Lower leg skin (tissue), 4 donors: ENCODE measurements at places on chromosomes 12 and 14.

- no peak for DNase-seq
Measured at GRCh38 chr12:123906711-123907420, 65.8 kb downstream of the CCDC92 start.

DNA sequence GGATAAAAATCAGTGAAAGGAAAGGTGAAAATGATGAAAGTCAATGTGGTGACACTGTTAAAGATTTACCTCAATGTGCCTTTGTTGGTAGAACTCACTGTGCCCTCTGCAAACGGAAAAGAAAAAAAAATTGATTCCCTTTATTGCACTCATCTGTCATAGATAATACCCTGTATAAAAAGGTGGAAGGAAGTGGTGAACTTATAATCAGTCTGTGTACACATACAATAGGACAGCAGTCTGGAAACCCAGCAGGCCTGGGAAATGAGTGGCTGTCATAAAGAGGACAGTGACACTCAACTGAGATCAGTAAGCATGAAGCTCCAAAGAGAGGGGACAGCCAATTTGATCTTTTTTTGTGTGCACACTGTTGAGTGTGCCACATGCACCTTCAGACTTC lies 364.7 kb downstream of the NOVA1 start:
- no peak for DNase-seq

DNA sequence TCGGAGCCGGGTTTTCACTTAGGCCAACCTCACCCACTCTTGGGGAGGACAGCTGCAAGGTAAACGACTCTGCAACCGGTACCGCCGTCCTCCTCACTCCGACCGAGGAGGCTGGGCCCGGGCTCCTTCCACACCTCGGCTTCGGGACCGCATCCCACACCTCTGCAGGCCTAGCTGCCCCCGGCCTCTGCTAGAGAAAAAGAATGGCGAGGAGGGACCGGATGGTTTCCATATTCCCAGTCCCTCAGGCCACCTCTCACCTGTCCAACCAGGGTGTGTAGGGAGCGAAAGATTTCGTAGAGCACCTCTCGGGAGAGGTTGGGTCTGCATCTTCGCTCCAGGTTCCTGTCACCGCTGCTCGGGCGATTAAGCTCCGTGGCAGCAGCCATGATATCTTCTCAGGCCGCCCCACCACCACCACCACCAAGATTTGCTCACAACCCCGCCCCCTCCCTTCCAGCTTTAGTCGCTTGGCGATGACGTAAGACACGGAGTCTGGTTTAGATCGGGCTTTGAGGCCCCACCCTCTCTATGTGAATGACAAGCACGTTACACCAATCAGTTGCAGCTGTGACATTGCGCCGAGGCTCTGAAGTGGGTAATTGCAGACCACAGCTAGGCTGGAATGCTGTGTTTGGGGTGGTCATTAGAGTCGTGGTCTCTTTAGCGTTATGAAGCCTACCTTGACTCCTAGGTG lies at the start of gene MBIP:
Gene MBIP, minus strand, starts transcription at position 438 of the 697 bp plus-strand sequence. Its CDS starts 49 bp downstream, at position 389.
- DNase-seq = peak; percentile 96

DNA sequence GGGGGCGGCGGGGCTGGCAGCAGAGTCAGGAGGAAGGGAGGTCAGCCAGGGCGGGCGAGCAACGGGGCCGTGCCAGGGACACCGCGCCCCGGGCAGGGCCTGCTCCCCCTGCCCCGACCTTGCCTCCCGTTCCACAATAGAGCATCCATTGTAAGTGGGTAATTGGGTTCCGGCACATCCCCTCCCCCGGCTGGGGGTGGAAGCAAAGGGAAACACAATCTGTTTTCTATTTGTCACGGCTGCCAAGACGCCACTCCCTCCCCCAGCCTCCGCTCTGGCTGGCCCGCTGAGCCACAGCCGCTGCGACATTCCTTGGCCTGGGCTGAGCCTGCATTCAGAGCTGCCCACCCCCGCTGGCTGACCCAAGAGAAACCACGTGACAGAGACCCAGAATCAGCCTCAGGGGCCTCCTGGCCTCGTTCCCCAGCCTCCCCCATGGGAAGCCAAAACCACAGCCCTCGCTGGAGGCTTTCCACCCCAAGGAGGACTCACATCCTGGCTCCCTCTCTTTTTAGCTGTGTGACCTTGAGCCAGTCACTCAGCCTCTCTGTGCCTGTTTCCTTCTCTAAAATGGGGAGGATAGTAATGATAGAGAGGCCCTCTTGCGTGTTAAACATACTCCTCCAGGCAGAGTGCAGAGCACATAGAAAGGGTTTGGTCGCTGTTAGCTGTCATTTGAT lies 117.6 kb downstream of the SCARB1 start:
- peak; percentile 91 for DNase-seq

- no peak for DNase-seq
Measured at GRCh38 chr14:61765225-61765943, 3.2 kb downstream of the SNAPC1 start.

- DNase-seq = no peak
Measured at GRCh38 chr12:9344541-9344940, 136.3 kb upstream of the PZP start.

DNA sequence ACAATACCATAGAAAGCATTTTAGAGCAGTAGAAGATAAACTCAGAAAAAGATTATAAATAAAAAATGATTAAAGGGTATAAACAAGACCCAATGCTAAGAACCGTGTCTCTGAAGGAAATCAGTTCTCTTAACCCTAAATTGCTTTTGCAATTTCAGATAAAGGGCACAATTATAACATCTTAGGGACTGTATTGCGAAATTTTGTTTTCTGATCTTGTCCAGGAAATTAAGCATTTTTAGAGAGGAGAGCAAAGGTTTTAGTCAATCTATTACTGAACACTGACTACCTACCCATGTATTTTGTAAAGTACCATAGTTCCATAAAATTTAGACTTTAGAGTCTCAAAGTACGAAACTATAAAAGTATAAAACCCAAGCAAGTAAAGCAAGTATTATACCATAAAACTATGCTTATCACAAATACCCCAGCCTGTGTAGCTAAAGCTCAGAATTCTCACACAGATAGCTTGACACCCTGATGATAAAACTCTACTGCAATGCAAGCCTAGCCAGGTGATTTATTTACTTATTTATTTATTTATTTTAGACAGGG lies 6.8 kb upstream of the CHPT1 start:
- DNase-seq = no peak

DNA sequence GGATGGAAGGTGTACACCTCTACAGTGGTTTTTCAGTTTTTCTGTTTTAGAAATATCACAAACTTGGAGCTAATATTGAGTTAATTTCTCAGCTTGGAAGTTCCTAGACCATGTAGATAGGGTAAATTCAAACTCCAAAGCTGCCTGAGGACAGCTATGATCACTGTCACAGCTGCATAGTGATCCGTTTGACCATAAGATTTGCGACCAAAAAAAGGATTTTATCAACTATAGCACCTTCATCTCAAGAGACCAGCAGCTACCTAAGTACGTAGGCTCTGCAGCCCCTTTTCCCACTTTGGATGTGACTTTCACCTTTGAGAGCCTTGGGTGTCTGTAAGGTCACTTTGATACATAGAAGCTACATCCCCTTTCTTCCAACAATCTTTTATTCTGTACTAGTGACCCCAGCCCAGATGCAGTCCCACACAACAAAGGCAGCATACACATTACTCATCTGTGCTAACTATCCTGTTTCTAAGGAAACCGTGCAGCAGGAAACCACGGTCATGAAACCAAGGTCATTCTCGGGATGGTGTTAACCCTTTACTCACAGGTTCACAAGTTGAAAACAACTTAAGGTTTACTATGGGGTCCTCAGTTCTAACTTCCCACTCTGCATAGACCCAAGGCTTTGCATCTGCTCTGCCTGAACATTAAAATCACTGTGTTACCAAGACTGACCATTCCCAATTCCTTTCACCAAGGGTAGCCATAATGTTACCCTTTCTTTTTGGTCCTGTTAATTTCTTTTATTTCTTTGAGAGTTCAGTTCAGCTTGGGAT lies 75.4 kb downstream of the IFT81 start:
- no peak for DNase-seq

GRCh38 chr12:122243965-122244364 lies 18.1 kb upstream of the DIABLO start:
- no peak for DNase-seq

- DNase-seq = no peak
Measured at GRCh38 chr14:99615497-99616157, 11.6 kb upstream of the CCDC85C start.

DNA sequence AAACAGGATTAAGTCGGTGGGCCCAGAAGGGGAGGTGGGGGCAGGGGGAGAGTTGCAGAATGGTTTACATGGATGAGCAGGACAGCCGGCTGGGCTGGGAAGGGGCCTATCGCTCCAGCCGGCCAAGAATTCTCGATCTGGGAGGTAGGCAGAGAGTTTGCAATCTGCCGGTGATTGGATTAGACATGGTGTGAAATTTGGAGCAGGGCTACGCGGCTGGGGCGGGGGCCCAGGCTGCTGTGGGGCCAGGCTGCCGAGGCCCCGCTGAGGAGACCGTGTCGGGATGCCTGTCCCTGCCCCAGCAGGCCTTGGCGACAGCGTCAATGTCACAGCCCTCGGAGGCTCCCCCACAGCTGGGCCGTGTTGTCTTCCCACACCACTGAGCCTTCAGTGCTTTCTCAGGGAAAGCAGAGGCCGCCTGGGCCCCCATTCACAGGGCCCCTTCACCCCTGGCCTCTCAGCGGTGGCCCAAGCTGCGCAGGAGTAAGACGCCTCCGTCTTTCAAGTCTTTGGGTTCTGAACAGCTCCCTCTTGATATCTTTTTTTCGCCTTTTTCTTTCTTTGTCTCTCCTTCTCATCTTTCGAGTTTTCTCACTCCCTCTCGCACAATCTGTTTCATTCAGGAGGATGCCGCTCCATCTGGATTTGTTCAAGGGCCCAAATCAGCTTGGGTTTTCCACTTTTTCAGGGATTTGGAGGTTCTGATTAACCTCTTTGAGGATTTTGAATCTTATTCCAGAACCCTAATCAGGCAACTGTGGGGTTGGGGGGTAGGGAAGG lies 117.5 kb upstream of the PARP11 start:
- no peak for DNase-seq

DNA sequence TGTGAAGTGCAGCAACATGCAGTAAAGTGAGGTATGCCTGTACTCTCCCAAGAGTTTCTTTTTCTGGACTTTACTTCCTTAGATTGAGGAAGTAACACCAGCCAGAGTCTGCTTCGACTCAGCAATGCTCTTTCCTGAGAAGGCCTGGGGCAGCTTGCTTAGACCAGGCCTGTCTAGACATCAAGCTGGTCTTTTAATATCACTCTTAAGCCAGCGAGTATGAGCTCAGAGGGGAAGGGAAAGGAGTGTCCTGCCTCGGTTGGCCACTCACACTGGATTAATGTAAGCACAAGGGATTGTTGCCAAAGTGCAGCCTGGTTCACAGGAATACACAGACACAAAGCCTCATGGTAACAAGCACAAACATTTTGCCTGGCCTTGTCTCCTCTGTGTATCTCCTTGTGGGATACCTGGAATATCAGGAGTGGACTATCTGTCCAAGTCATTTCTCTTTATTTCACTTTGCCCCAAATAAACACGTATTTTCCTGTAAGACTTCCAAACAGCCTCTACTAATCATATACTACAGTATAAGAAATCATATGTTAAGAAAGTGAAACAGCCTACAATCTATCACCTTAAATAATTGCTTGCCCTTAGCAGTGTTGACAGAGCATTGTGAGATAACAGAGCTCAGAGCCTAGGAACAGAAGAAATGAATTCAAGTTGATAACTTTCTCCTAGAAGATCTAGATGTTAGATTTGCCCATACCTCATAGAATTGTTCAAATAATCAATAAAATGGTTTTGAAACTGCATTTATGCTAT lies 121.2 kb upstream of the DAAM1 start:
- DNase-seq = no peak

DNA sequence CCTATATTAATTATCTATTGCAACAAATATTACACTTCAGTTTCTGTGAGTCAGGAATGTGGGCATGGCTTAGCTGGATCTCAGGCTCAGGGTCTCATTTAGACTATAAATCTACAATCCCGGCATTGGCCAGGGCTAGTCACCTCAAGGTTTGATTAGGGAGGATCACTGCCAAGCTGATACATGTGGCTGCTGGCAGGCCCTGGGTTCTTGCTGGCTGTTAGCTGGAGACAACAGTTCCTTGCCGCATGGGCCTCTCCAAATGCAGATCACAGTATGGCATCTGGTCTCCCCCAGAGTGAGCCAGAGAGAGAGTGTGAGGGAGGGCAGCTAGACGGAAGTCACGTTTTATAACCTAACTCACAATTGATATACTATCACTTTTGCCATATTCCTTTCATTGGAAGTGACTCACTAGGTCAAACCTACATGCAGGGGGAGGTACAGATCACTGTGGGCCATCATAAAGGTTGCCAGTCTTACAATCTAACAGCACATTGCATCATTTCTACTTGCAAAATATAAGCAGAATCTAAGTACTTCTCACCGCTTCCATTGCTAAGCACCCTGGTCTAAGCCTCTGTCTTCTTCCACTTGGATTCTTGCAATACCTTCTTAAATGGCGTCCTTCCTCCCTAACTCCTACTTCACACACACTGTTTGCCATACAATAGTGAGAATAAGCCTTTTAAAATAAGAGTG lies 174.0 kb upstream of the ARHGAP5 start:
- no peak for DNase-seq

DNA sequence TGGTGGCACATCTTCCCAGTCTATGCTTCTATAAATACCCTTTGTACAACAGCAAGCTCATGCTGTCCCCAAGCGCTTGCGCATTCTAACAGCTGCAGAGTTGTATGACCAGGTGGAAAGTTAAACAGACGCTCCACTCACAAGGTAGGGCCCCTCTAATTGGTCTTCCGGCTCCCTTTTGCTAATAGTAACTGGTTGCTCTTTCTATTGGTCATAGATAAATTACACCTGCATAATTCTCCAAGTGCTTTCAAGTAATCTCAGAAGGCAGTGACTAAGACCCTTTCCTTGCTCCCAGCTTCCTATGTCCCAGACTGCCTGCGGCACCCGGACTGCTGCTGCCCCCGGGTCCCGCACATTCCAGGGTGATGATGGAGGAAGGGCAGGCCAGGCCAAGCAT lies 6.1 kb upstream of the TSPAN9 start:
- no peak for DNase-seq

GRCh38 chr12:80313209-80313608 lies 130.8 kb upstream of the PTPRQ start:
- DNase-seq = no peak

DNA sequence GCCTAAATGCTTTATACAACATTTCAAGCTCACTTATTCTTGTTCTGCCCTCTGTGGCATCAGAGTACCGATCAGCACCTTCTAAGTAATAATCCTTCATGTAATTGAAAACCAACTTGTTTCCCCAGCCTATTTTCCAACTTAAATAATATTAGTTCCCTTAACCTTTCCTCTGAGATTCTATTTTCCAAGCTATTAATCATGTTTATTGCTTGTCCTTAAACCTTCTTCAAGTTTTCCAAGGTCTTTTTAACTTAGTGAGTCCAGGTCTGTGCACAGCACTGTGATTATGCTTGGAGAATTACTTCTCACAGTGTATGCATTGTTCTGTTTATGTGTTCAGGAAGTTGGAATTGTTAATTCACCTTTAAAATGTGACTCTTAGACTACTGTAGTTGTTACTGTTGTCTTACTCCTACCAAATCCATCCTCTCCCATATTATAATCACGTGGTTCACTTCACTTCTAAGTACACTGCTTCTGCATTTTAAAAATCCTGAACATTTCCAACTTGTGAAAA lies 1039.3 kb upstream of the FOXG1 start:
- no peak for DNase-seq

DNA sequence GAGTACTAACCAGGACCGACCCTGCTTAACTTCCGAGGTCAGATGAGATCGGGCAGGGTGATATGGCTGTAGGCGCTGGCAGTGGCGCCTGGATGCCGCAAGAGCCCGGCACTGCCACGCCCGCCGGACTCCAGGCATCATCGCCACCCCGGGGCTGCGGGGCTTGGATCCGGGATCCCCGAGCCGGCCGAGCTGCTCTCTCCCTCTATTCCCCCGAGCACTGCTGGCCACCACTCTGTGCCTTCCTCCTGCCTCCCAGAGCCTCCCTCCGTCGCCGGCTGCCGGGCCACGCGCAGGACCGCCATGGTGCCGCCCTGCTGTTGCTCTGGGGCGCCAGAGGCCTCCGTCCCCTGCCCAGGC lies 153.2 kb upstream of the ALG10B start:
- DNase-seq = peak; percentile 80
